Ovary (tissue), 10 donors: ENCODE measurements at places on chromosomes 2 and 18.

GRCh38 chr2:135586148-135586547 is 54.9 kb downstream of the R3HDM1 start:
- DNase-seq, result no peak

GRCh38 chr2:191947235-191947634 is 100.3 kb upstream of the CAVIN2 start:
- DNase-seq, result no peak

DNA sequence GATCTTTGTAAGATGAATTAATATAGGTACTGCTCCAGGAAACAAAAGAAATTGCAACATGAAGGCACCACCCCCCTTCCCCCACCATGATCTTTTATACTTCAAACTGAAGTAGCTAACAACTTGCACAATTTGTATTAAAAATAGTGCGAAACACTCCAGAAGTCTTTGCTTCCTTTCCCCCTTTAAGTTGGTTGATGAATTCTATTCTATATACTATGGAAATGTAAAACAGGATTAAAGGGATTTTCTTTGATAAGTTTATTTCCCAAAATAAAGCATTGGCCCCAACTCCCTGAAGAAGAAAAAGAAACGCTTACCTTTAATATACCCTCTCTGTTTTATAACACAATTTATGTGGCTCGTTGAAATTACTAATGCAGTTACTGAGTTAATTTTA is 227.1 kb downstream of the ARHGAP15 start:
- no peak for DNase-seq

DNA sequence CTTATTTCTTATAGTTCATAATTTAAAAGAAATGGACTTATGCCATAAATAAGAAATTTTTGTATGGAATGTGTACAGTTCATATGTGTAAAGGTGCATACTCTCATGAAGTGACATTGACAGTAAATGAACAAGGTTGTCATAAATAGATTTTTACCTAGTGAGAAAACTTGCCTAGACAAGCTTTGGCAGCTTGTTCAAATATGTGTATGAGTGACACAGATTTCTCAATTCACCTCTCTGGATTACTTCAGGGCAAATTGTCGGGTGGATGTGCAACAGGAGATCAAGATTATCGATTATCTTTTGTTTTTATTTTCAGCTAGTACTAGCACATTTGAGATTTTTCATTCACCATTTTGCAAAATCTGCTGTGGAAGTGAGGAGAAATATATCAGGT is 758.1 kb upstream of the ACVR2A start:
- no peak for DNase-seq

DNA sequence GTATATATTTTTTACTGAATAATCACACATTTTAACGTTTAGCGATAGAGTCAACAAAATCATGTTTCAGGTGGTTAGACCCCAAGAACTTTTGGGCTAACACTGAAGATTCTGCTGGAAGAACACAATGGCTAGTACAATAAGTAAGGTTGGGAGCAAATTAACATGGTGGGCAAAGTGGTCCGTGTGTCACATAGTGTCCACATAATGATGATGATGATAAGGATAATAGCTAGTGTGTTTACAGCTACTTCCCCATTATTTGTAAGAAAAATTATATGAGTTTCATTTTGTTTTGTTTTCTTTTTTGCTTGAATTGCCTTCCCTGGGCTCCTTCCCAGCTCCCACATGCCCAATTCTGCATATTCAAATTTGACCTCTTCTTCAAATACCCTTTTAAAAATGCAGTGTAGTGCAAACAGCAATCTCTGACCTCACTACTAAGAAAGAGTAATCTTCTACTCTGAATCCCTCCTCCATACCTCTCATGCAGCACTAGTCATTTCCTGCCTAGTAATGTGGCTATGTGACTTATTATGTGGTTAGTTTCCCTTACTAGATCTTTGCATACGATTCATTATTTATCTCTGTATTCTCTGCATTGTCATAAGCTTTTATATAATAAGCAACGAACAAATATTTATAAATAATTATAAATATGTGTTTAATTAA is 16.9 kb upstream of the VPS54 start:
- DNase-seq, result no peak

DNA sequence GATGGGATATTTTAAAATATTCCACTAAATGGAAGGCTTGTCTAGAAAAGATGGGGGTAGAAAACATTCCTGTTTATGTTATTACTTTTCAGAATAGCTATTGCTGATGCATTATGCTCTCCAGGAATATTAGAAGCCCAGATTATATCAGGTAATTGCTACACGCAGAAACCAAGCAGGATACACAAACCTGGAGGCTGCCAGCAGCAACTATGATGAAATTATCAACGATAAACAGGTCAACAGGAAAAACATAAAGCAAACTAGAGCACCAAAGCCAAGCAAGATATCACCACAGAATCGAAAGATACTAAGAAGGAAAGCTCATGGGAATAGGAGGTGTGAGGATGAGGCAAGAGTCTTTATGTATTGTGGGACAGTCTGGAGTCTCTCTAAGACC is 113.2 kb upstream of the SPATS2L start:
- DNase-seq, result no peak

DNA sequence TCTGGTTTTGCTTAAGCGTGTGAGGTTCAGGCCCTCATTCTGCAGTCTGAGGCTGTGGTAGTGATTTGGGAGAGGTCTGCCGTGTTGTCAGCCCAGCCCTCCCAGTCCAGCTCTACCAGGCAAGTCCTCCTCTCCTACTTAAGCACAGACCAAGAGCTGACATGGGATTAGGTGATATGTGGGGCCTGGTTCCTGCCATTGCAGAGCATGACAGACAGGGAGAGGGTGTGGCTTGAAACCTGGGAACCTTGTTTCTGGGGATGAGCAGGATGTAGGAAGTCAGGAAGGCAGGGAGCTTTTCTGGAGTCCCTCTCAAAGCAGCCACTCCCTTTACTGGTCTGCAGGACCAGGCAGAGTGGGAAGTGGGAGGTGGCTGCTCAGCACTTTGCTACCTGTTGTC is 38.6 kb downstream of the PTPRM start:
- no peak for DNase-seq

- peak; percentile 22 for DNase-seq
These were observed 213.7 kb downstream of the TSN start for GRCh38 chr2:121969166-121969565.

DNA sequence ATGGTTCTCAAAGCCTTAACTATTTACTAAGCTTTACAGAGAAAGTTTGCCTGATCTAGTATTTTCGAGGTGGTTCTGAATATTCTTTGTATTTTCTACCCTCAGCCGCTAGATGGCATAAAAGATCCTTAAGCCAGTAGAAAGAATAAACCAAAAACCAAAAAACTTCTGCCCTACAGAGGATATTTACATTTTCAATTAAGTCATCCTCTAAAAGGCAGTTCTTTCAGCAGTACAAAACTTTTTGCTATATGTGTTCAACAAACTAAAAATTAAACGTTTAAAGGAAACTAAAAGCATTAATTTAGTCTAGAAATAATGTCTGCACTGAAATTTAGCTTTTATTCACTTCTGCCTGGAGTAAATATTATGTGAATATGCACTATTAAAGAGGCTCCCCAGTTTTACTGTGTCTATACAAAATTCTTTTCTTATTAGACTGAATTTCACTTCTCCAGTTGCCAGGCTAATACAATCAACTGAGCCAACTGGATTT is 297.5 kb downstream of the PIEZO2 start:
- DNase-seq, result no peak

DNA sequence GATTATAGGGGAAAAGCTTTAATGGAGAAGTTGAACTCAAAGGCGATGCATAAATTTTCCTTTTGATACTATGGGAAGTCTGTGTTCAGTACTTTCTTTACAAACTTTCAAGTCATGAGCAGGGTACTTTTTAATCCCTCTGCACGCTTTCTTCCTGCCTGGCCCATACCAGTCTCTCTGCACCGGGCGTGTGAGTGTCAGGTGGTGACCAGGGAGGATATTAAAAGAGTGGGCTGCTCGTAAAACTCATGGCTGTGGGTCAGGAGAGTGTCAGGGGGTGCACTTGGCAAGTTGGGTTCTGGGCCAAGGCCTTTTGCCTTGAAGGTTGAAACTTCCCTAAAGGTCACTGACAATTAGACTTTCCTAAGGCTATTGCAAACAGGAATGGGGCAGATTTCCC is 367.8 kb downstream of the GPD2 start:
- no peak for DNase-seq

DNA sequence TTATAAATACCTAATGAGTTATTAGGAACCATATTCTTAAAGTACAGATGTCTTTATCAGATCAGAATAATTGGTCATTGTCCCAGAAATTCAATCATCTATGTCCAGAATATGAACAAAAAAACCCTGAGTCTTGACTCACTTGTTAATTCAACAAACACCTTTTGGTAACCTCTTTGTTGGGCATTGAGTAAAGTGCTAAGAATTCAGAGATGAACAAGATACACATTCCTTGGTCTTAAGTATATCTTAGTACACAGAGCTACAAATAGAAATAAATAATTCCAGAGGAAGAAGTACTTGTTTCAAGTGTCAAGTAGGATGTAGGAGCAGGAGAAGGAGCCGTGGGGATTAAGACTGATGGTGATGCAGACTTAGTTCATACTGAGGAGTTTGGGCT is 798.1 kb downstream of the CPS1 start:
- no peak for DNase-seq

- DNase-seq, result no peak
These were observed 12.6 kb downstream of the SEH1L start for GRCh38 chr18:12960395-12960794.

- no peak for DNase-seq
These were observed 454.1 kb upstream of the SALL3 start for GRCh38 chr18:78525366-78526111.

DNA sequence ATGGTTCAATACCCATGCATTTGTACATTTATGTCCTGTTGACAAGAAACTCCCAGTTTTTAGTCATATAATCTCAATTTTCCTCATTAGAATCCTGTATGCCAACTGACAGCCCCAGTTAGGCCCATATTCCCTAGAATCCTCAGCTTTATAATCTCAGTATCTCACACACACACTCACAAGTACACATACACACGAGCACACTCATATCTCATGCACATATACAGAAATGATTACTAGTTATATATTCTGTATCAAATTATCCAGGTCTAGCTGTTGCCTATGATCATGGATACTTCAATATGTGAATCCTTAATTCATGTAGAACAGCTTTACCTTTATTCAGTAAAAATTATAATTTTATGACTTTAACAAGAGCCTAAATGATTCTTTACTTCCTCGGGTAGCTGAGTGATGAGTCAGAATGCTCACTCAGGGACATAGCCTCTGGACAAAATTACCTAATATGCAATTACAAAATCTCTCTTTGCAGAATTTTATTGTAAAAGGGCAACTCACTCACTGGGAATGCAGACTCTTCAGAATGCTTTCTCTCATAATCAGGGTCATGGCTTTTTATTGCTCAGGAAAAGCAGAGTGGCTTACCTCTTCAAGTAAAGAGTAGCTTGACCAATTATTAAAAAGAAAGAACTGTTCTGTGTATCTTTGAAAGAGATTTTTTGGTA is 193.6 kb upstream of the PIK3C3 start:
- DNase-seq, result no peak
